ENCODE measurements at places on chromosomes 3 and 15.

- peak; percentile 2 for DNase-seq
Observed at GRCh38 chr3:53677413-53677812, 168.8 kb downstream of the CHDH start.

- peak; percentile 78 for DNase-seq
Observed at GRCh38 chr3:61250784-61251173, 473 bp downstream of the FHIT start.

DNA sequence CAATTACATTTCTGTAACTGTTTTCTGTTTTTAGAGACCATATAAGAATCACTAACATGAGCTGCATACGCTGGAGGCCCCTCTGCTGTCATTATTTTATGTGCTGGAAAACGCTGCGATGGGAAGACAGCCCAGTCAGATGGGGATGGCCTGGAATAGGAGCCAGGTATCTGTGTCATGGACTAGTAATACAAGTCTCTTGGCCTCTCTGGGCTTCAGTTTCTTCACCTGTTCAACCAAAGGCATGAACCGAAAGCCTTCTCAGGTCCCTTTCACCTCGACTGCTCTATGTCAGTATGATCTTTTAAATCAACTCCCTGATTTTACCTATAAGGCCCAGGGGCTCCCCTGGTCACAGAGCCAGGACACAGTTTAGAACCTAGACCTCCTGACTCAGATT is 14.6 kb upstream of the RFTN1 start:
- no peak for DNase-seq

GRCh38 chr3:159731254-159731653 is 257.4 kb upstream of the IL12A start:
- no peak for DNase-seq

DNA sequence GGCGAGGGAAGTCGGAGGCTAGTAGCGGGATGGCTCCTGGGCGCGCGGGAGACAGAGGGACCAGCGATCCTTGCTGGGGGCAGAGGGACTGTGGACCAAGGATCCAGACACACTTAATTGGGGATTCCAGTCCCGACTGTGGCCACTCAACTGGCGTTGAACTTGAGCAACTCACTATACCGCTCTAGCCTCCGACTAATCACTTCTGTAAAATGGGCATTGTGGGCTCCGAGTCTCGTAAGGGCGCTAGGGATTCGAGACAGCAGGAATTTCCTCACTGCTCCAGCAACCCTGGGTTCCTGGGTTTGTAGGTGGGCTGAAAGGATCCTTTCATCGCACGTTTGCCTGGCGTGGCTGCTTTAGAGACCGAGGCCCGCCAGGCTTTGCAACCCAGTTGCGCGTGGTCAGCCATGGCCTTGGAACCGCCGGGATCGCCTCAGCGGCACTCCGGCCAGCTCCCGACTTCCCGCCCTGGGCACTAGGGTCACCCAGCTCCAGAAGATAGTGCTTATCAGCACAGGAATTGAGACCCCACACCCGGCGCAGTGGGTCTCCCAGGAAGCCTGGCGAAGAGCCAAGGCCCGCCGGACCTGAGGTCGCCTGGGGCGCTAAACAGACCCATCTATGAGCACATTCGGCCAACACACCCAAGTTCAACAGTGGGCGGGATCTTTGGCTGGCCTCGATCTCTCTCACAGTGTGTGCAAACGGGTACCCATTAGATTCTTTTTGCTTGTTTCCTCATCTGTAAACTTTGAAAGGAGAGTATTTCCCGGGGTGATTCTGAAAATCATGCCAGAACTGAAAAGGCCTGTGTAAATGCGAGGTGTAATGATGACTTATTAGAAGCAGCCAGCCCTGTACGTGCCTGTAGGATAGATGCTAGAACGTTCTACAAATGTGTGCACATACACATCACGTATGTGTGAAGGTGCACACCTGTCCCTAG is 9.9 kb downstream of the FOXL2 start:
- no peak for DNase-seq

DNA sequence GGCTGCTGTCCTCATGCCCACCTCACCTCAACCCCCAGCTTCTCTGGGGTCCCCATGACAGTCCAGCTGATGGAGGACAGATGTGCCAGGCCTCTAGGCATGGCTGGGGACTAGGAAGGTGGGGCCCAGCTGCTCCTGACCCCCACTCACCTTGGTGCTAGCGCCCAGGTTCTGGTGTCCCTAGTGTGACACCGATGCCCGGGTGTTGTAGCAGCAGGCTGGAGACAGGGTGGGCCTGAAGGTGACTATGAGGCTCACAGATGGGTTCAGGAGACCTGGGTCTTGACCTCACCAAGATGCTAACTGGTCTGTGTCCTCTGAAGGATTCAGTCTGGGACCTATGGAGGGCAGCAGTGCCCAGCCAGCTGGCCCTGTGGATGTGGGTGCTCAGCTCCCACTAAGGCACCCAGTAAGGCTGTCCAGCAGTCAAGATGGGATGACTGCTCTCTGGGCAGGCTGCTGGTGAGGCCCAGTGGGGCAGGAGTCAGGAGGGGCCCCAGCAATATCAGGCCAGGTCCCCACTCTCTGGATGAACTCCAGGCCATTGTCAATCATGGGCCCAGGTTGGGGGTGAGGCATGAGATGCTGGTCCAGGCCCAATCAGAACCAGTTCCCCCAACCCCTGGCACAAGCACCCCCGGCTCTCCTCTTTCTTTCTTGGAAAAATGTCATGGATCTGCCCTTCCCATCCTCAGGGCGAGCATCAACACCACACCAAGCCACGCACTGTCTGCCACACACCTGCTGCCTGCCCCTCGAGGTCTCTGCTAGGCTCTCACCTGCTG is 33.0 kb downstream of the ALDH1L1 start:
- no peak for DNase-seq

- DNase-seq: no peak
Observed at GRCh38 chr3:98679986-98680385, 83.2 kb upstream of the ST3GAL6 start.

GRCh38 chr3:113283306-113283705 is 71.9 kb downstream of the BOC start:
- no peak for DNase-seq

DNA sequence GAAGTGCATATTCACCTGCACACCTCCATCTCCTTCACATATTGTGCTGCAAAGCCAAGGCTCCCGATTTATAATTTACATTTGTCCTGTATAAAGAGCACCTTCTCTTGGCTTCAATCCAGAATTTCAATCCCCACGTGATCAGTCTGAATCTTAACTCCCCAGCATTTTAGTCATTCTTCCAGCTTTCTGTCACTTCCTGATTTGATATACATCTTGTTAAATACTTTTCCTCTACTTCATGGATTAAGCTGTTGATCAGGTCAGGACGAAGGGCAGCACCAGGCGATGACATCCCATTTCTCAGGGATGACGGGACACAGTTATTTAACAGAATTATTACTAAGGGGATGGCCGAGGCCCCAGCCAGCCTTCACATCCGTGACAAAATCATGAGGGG is 212.5 kb downstream of the EPHB1 start:
- DNase-seq: no peak

- peak; percentile 79 for DNase-seq
Observed at GRCh38 chr15:63752075-63752684, 81.6 kb downstream of the HERC1 start.

DNA sequence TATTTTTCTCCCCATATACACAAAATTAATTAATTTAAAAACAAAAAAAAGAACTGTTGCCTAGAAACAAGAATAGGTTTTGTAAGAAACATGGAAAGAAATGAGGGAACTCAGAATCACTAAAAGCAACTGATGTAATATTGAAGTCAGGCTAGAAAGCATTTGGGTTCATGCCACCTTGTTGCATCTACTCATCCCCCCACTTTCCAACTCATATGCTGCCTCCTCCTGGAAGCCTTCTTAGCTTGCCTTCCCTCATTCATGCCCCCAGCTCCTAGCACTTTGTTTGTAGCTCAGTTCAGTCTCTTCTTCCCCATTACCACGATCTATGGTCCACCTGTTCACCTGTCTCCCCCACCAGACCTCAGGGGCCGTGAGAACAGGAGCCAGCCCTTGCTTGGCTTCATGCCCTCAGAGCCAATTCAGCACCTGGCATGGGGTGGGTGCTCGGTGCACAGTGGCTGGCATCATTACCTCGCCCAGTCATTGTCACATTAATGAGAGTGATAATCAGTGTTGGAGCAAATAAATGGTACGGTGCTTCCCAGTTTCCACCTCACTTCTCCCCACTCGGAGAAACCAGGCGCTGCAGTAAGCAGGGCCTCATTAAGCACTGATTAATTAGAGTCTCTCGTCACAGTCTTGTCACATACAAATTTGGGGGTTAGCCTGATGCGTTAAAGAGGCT is 62.4 kb upstream of the SLC6A1 start:
- no peak for DNase-seq

GRCh38 chr3:27570421-27571106 is 86.4 kb upstream of the SLC4A7 start:
- DNase-seq: no peak

- DNase-seq: no peak
Observed at GRCh38 chr15:96851613-96852012, 521.1 kb downstream of the NR2F2 start.

DNA sequence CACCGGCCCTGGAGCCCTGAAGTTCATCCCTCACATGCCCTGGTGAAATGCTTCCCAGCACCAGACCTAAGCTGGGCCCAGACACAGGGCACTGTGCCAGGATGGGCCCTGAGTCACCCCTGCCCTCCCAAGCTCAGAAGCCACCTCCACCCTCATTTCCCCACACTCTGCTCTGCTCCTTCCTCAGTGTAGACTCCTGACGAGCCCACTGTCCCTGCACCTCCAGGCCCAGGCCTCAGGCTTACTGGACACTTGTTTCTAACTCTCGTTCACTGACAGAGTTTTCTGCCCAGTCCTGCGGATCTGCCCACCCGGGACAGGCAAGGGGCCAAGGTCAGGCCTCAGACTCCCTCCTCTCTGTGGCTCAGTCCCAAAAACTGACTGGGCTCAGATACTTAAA is 112.6 kb upstream of the RNF7 start:
- no peak for DNase-seq

DNA sequence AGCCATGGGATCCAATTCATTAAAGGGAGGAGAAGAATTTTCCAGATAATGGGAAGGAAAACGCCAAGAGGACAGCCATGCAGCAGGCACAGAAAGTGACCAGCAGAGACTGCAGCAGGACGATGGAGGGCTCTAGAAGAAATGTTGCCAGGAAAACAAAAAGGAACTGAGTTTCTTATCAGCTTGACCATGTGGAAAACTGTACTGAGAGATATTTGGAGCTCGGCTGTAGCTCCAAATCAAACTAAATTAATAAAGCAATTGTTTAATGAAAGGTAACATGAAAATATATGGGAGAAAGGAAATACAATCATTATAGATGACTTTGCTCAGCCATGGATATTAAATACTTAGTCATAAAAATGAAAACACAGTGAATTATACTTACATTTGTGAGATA is 63.7 kb downstream of the SSR3 start:
- DNase-seq: peak; percentile 28

GRCh38 chr3:102757950-102758349 is 323.1 kb downstream of the ZPLD1 start:
- DNase-seq: no peak
